ENCODE measurements at places on chromosomes 7 and 10. TPM values are rescaled to one million over a fixed set of nuclear protein-coding genes. Genes with fewer than 3 reads are reported as not detected.
A peak's percentile ranks its signal among the peaks of the same experiment; 100 is the strongest.

The ANKRD30A gene
- total RNA-seq: not detected

The GOLGA7B gene
- total RNA-seq: 1.0 TPM

The BMPER gene
- 7.4 TPM for total RNA-seq

DNA sequence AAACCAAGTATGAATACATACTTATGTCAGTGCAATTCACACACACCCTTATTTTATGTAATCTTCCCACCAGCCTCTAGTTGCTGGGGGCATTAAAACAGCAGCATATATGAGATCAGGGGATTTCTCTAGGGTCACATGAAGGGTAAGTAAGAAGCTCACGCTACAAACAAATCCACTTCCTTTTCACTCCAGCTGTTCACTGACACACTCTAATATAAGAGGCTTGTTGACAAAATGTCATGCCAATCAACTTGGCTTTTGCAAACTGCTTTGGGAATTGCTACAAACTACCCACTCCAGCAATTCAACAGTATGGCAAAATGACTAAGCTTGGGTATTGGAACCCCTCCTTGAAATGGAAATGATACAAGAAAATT, 10.3 kb downstream of the FAM3C start:
- H3K4me3 ChIP-seq: no peak overlapping the region
- H3K36me3 ChIP-seq: no peaks in the 10 kb centered on the region
- no peak overlapping the region for H3K27ac ChIP-seq
- no peak for DNase-seq
- H3K4me1 ChIP-seq: peaks cover 31% of the 10 kb centered on the region

DNA sequence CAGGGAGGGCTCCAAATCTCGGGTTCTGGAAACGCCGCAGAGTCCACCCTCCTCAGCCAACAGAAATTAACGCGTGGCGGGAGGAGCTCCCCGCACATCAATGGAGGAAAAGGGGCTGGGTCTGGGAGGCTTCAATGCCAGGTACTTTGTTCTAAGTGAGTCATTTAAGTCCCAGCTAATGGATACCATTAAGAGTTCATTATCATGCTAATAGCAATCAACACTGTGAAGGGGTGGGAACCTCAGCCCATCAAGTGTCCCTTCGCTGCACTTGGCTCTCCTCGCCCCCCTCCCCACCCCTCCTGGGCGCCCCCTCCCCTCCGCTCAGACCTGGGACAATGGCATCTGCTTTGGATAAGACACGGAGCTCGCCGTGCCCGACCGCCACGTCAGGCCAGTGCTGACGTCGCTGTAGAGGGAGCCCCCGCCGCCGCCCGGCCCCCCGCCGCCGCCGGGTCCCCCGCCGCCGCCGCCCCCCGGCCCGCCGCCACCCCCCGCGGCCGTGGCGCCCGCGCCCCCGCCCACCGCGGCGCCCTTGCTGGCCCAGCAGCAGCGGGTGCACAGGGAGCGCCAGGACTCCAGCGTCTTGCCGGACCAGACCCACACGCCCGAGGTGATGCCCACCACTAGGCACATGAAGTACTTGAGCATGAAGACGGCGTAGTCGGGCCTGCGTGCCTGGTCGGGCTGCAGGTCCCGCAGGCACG, 2.9 kb downstream of the FZD8 start:
- H3K4me1 ChIP-seq: peaks cover 47% of the 10 kb centered on the region
- H3K4me3 ChIP-seq: peak overlapping the region; percentile 59
- H3K27ac ChIP-seq: no peak overlapping the region
- DNase-seq: no peak

GRCh38 chr7:28078036-28078901, 102.3 kb downstream of the JAZF1 start:
- no peaks in the 10 kb centered on the region for H3K36me3 ChIP-seq
- no peak overlapping the region for H3K4me3 ChIP-seq
- no peak overlapping the region for H3K27ac ChIP-seq
- H3K27me3 ChIP-seq: no peaks in the 10 kb centered on the region
- DNase-seq: no peak
- H3K4me1 ChIP-seq: peaks cover 20% of the 10 kb centered on the region

GRCh38 chr7:64685091-64685490, 19.2 kb downstream of the ZNF107 start:
- H3K4me3 ChIP-seq: no peak overlapping the region
- no peaks in the 10 kb centered on the region for H3K4me1 ChIP-seq
- H3K27me3 ChIP-seq: no peaks in the 10 kb centered on the region
- H3K27ac ChIP-seq: no peak overlapping the region
- DNase-seq: no peak

- no peak overlapping the region for H3K4me3 ChIP-seq
- peak; percentile 78 for DNase-seq
- peaks cover 10% of the 10 kb centered on the region for H3K36me3 ChIP-seq
- H3K27me3 ChIP-seq: no peaks in the 10 kb centered on the region
Observed at GRCh38 chr10:102633287-102633686, 11.0 kb upstream of the TRIM8 start.

DNA sequence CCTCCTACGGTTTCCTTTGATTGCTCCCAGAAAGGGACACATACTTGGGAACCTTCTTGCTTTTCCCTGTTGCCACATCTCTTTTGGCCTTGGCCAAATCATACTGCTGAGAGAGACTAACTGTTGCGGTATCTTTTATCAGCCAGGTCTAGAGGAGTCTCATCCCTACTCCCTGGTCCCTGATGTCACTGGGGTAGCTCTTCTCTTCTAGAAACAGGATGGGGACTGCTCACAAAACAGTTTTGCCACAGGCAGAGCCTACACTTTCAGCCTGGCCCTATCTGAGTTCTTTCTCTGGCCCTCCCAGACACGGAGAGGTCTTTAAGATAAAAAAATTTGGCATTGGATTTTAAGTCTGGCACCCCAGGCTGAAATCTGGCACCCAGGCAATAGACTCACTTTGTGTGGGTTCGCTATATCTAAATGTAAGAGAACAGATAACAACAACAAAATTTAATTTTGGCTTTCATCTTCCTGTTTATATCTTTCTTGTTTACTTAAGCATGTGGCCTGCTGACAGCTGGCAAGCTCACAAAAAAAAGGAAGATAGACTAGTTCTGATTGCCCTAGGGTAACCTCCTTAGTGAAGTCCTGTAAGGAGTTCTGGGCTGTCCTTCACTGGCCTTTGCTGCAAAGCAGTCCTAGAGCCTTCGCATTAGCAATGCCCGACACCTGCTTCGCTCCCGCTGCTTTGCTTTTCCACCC, 228.3 kb upstream of the NPVF start:
- peaks cover 42% of the 10 kb centered on the region for H3K4me1 ChIP-seq
- no peak for DNase-seq
- no peak overlapping the region for H3K4me3 ChIP-seq
- H3K27ac ChIP-seq: no peak overlapping the region
- no peaks in the 10 kb centered on the region for H3K27me3 ChIP-seq

DNA sequence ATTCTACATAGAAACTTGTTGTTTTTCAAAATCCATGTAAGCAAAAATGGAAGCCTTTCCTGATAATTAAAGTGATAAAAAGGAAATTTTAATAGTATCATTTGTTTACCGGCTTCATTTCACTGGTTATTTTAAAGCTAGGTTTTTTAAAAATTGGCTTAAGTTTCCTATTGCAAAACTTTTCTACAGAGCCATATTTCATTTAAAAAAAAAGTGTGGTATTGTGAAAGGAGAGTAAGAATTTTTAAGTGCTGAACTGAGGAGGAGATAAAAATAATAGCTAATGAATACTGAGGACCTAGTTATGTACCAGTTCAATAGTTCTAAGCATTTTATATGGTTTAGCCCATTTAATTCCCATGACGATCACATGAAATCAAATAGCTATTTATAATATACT, 172.2 kb upstream of the COL1A2 start:
- no peaks in the 10 kb centered on the region for H3K4me1 ChIP-seq
- no peak for DNase-seq
- no peak overlapping the region for H3K4me3 ChIP-seq
- no peak overlapping the region for H3K27ac ChIP-seq
- no peaks in the 10 kb centered on the region for H3K27me3 ChIP-seq
- H3K36me3 ChIP-seq: no peaks in the 10 kb centered on the region

DNA sequence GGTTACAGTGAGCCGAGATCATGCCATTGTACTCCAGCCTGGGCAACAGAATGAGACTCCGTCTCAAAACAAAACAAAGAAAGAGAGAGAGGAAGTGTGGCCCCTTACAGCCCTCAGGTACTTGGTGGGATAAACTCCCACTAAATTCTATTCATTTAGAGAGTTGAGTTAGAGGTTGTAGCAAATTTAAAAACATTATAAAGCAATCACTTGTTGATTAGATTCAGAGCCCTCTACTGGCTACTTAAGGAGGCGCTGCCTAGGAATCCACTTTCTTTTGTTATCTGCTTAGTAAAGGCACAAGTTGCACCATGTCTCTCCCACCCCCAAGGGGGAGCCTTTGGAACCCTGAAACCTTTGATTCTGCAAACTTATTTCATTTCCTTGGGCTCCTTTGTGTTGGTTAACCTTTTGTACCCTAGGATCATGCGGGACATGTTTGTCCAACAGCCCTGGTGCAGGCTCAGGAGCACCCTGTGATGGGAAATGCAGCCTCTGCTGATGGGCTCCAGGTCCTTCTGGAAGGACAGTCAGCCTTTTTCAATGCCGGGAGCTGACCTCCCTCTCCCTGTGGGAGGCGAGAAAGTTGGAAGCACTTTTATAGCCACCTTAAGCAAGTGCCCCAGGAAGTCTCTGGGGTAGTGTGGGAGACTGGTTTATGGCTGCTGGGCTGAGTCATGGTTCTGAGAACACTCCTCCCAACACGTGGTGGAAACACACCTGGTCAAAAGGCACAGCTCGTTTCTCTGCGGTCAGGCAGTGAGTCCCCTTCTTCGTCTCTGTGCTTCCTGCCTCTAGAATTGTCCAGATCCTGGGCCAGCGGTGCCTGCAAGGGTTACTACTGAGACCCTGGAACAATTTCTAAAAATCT, 2.3 kb downstream of the HKDC1 start:
- peaks cover 18% of the 10 kb centered on the region for H3K4me1 ChIP-seq
- no peaks in the 10 kb centered on the region for H3K36me3 ChIP-seq
- no peak for DNase-seq
- H3K27me3 ChIP-seq: no peaks in the 10 kb centered on the region
- peak overlapping the region; percentile 59 for H3K27ac ChIP-seq

- no peaks in the 10 kb centered on the region for H3K27me3 ChIP-seq
- no peak overlapping the region for H3K27ac ChIP-seq
- no peaks in the 10 kb centered on the region for H3K4me1 ChIP-seq
- no peaks in the 10 kb centered on the region for H3K36me3 ChIP-seq
- DNase-seq: no peak
Observed at GRCh38 chr7:66169616-66170015, 35.5 kb upstream of the TPST1 start.

- H3K27me3 ChIP-seq: peaks cover 8% of the 10 kb centered on the region
- no peak overlapping the region for H3K27ac ChIP-seq
- H3K4me3 ChIP-seq: no peak overlapping the region
- peak; percentile 59 for DNase-seq
- H3K4me1 ChIP-seq: peaks cover 6% of the 10 kb centered on the region
Observed at GRCh38 chr7:141533149-141533949, 17.9 kb upstream of the AGK start.

DNA sequence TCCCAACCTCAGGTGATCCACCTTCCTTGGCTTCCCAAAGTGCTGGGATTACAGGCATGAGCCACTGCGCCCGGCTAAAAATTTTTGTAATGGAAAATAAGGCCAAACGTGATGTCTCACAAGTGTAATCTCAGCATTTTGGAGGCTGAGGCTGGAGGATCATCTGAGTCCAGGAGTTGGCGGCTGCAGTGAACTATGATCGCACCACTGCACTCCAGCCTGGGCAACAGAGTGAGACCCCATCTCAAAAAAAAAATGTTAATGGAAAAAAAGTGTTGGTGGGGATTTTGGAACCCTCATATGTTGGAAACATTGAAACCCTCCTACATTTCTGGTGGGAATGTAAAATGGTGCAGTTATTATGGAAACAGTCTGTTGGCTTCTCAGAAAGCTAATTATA, 2.7 kb upstream of the SRPK2 start:
- H3K4me3 ChIP-seq: no peak overlapping the region
- no peak for DNase-seq
- H3K27me3 ChIP-seq: no peaks in the 10 kb centered on the region
- peaks cover 9% of the 10 kb centered on the region for H3K4me1 ChIP-seq

DNA sequence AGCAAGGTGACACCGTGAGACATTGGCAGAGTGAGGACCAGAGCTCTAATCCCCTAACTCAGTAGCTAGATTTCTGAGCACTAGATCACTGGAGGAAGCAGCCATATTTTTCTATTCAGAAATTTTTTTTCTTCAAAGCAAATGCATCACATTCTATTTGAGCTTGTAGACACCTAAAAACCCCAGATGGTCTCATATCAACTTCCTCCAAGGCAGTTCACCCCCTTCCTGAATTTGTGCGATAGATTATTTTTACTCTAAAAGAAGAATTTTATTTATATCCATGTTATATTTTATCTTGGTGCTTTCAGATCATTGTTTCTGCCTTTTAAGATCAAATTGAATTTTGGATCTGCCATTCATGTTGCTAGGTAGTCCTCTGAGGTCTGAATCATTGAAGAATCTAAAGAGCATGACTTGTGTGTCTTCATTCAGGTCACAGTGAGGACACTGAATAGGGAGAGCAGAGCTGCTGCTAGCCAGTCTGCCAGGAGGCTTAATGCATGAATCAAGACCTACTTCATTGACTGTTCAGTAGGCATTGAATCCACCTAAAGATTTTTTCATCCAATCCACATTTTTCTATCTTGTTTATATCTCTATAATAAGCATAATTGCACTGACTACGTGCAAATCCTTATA, 92.9 kb upstream of the LRRTM3 start:
- no peaks in the 10 kb centered on the region for H3K36me3 ChIP-seq
- H3K27me3 ChIP-seq: no peaks in the 10 kb centered on the region
- no peak overlapping the region for H3K4me3 ChIP-seq
- no peak for DNase-seq

DNA sequence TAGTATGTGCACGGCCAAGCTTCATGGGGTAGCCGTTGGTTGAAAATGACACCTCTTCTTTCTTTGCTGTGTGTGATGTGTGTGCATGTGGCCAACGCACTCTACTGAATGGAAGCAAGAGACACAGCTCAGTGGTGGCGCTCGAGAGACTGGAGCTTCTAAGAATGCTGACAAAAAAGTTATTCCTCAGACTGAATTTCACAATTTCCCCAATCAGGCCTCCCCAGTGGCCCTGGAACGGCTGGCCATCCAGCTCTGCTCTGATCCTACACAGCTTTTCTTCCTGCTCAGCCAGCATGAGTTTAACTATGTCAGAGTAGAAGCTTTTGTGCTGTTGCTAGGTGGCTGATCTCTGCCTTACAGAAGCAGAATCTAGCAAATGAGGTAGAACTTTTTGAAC, 186.7 kb upstream of the PLXDC2 start:
- H3K27me3 ChIP-seq: no peaks in the 10 kb centered on the region
- peak overlapping the region; percentile 4 for H3K27ac ChIP-seq
- no peak overlapping the region for H3K4me3 ChIP-seq
- H3K36me3 ChIP-seq: no peaks in the 10 kb centered on the region
- peaks cover 14% of the 10 kb centered on the region for H3K4me1 ChIP-seq
- DNase-seq: peak; percentile 73

Measured in lower lobe of right lung (tissue), 2 donors.